ENCODE measurements at places on chromosomes 6 and 20.

- DNase-seq: no peak
These were observed 3.3 kb upstream of the TAAR5 start for GRCh38 chr6:132592855-132593254.

GRCh38 chr6:108952776-108953486, 104.7 kb downstream of the ARMC2 start:
- DNase-seq: no peak

- DNase-seq: peak; percentile 93
These were observed at the start of gene DPM1 for GRCh38 chr20:50957798-50958614. TSS of gene DPM1 (minus strand) at chr20:50958532. CDS start at chr20:50958523, 9 bp downstream.

DNA sequence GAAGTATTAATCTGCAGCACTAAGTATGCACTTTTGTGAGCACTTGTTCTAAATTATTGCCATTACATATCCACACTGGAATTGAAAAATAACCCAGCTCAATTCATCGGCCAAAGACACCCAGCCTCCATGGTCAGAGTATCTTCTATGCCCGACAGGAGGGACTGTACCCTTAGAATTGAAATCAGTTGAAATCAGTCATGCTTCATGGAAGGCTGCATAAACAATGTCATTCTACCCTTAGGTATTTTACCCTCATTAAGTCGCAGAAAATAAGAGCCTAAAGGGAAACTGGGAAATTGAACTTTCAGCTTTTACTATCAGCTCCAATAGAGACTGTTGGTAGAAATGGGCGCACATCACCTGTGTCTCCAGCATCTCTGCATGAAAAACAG, 2.9 kb upstream of the RAMACL start:
- no peak for DNase-seq

- DNase-seq: no peak
These were observed 4.6 kb downstream of the JARID2 start for GRCh38 chr6:15250187-15251168.

GRCh38 chr6:30206152-30206551, 7.1 kb downstream of the TRIM26 start:
- no peak for DNase-seq

DNA sequence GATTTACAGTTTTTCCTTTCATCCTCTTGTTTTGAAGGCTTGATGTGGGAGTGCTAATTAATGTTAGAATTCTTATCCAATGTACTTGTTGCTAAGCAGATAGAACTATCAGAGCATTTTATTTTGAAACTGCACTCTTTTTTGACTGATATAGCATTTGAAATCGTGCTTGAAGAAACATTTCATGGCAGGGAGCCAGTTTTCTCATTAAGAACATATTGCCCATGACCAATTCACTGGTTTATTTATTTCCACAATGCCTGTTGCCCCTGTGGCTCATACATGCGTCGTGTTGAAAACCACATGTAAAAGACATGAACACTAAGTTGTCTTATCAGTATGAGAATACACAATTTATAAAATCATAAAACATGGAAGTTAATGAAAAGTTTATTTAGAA, 479.7 kb upstream of the FLRT3 start:
- no peak for DNase-seq
